ENCODE measurements at places on chromosomes 4 and X. TPM values are rescaled to one million over a fixed set of nuclear protein-coding genes. Genes with fewer than 3 reads are reported as not detected.

GRCh38 chr4:66404141-66404540, 733.9 kb upstream of the EPHA5 start:
- no peak for DNase-seq

- DNase-seq: no peak
Observed at GRCh38 chrX:107204068-107204605, 2.1 kb downstream of the NUP62CL start.

DNA sequence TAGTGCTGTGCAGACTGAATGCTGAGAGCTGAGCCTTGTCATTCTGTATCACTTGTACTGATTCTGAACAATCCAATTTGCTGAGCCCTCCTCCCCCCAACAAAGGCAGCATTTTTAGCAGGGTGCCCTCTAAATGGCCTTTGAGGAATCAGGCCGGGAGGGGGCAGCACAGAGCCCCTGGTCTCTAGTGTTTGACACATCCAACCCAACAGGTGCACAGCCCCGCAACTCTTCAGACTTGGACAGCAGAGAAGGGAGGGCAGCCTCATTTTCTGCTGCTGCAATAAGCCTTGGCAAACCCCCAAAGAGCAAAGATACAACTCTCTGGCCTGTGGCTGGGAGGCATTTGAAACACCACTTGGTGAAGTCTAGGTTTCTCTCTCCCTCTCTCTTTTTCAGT, 3.4 kb downstream of the ATP1B4 start:
- peak; percentile 38 for DNase-seq

DNA sequence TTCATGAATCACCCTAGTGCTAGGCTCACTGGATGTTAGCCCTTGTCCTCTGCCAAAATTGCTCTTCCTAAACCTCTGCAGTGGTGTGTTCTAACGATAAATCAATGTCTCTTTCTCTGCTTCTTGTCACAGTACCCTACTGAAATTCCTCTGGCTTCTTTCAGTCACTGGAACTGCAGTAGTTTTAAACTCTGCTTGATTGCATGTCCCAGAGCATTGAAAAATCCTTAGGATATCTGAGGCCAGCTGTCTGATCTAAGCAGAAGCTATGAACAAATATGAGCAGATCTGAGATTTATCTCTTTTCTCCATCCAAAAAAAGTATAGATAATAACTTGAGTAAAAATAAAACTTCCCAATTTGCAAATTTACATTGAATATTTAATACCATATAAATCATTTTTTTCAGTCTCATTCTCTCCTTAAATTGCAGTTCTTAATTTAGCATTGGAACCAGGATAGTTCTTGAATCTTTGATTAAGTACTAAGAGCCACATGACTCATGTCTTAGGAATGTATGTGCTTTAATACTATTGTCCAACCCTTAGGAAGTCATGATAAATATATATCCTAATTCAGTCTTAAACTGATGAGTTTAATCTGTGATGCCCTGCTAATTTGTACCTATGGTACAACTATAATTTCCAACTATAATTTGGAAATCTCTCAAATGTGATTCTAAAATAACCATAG, 169.7 kb downstream of the PDHA2 start:
- DNase-seq: no peak

DNA sequence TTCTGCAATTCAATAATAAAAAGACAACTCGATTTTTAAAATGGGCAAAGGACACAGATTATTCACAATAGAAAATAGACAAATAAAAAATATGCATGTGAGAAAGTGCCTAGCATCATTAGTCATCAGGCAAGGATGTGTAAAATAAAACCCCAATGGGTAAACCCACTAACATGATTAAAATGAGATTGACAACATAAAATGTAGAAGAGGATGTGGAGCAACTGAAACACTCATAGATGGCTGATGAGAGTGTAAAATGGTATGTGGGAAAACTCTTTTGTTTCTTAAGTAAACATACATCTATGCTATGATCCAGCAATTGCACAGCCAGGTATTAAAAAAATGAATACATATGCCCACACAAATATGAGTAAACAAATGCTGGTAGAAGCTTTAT, 177.6 kb downstream of the IQCM start:
- no peak for DNase-seq

Gene CHST7
- total RNA-seq: 5.8 TPM

Gene MCUB
- total RNA-seq: 4.9 TPM
